ENCODE measurements at places on chromosomes 3 and 15. TPM values are rescaled to one million over a fixed set of nuclear protein-coding genes. Genes with fewer than 3 reads are reported as not detected.

CIB2 gene
- total RNA-seq: 21.9 TPM

TRPM1 gene
- total RNA-seq: not detected

ROBO2 gene
- total RNA-seq: 0.11 TPM

CHRFAM7A gene
- 0.22 TPM for total RNA-seq

KLF15 gene
- 34.0 TPM for total RNA-seq

DNAH12 gene
- total RNA-seq: 0.08 TPM

ANKRD63 gene
- total RNA-seq: 0.65 TPM

DNA sequence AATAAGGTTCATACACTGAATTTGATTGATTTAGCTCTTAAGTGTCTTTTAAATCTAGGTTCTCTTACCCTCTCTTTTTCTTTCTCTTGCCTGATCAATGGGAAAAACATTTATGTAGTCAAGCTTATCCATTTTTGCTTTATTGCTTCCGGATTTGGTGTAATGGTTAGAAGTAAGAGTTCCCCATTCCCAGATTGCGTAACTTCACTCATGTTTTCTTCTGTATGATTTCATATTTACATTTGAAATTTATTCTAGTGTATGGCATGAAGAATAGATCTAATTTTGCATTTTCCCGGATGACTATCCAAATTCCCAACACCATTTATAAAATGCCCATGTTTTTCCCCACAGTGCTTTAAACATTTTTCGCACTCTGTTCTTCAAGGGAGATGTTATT, 27.9 kb upstream of the SV2B start:
- no peak for DNase-seq

GRCh38 chr15:93179072-93179471, 90.1 kb upstream of the RGMA start:
- DNase-seq: peak; percentile 59

GRCh38 chr3:112966633-112967032, 8.3 kb downstream of the CD200R1 start:
- no peak for DNase-seq

DNA sequence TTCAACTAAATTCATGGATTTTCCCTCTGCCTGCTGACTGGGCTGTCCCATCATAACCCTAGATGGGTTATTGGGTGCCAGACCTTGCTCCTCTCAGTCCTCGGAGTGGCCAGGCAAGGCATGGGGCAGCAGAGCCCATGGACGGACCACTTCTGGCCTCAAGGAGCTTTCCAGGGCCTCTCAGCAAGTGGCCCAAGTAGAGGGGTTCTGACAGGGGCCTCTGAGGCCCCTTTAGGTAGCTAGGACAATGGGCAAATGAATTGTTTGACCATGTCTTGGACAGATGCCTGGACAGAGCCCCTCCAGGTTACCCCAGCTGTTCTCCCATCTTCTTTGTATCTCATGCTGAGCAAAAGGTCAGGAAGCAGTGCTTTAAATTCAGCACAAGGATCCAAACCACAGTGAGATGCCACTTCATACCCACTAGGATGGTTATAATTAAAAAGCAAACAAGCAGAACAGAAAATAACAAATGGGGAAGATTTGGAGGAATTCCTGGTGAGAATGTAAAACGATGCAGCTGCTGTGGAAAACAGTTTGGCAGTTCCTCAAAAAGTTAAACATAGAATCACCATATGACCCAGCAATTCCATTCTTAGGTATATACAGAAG, 61.6 kb downstream of the SPSB4 start:
- DNase-seq: no peak

DNA sequence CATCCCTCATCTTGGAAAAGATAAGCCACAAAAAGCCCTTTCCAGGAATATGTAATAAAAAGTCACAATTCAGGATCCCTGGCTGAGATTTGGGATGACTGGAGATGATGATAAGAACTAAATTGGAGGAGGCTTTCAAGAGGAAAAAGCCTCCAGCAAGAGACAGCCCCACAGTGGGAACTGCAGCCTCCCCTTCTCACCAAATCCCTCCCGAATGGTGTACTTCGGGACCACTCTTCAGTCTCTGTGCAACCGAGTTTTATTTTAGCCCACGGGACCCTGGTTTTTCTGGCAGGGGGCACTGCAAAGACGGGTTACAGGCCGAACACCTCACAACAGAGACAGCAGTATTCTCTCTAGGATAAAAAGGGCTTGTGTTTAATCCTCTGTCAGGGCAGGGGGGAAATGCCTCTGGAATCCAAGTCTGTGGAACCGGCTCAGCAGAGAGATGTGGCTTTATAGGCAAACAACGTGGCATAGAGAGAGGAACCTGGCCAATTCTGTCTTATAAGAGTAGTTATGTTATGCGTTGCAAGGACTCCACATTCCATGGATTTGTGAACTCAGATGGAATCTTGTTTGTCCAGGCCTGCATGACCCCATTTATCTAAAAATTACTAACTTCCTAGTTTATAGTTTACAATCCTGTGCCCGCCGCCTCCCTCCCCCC, 1.2 kb upstream of the LMCD1 start:
- DNase-seq: no peak

DNA sequence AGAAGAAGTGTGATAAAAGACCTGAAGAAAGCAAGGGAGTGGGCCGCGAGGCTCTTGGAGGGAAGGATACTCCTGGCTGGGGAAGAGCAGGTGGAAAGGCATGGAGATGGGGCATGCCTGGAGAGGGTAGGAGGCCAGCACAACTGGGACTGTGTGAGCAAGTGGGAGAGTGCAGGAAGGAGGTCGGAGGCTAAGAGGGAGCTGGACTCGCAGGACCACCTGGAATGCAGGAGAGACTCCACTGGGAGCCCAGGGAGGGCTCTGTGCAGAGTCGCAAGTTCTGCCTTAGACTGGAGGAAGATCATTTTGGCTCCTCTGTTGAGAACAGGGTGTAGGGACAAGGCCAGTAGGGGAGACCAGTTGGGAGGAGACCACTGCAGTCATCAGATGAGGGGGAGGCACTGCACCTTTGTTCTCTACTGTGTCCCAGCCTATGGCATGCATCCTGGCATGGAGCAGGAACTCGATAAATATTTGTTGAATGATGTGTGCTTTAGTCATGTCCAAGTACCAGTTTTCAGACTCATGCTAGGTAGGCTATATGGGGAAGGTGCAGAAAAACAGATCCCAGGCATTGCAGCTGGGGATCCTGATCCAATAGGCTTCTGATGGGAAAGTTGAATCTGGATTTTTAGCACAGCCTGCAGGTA, 13.7 kb downstream of the FAM107A start:
- DNase-seq: no peak

GRCh38 chr15:78951841-78952238, 7.0 kb upstream of the CTSH start:
- no peak for DNase-seq

GRCh38 chr15:55518641-55519040, 10.6 kb upstream of the DNAAF4 start:
- no peak for DNase-seq

DNA sequence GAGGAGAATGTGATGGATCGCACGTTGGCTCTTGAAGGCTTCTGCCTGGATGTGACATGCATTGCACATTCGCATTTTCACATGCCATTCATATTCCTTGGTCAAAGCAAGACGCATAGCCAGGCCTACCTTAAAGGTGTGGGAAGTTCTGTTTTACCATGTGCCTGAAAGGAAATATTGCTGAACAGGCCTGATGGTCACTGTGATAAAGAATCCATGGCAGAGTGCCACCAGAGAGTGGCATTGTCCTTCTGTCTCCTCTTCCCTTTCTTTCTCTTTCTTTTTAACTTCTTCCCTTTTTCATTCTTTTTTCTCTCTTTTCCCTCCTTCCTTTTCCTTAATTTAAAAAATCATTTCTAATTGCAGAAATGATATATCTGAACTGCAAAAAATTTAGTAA, 15.9 kb upstream of the MITF start:
- DNase-seq: no peak

DNA sequence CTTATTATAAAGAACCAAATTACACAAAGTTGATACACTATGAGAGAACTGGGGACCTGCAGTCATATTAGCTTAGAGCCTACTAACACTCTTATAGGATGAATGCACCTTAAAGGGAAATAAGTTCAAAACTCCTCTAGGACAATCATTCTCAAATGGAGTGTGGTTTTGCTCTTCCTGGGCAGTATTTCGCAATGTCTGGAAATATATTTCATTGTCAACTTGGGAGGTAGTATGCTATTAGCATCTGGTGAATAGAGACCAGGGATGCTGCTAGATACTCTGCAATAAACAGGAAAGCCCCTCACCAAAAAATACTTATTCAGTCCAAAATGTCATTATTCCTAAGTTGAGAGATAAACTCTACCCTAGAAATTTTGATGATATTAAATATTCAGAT, 451.4 kb upstream of the ARPP21 start:
- DNase-seq: no peak

- DNase-seq: no peak
Observed at GRCh38 chr3:174633342-174633741, 225.8 kb upstream of the NAALADL2 start.

- DNase-seq: no peak
Observed at GRCh38 chr3:12777171-12777570, 18.1 kb upstream of the TMEM40 start.

DNA sequence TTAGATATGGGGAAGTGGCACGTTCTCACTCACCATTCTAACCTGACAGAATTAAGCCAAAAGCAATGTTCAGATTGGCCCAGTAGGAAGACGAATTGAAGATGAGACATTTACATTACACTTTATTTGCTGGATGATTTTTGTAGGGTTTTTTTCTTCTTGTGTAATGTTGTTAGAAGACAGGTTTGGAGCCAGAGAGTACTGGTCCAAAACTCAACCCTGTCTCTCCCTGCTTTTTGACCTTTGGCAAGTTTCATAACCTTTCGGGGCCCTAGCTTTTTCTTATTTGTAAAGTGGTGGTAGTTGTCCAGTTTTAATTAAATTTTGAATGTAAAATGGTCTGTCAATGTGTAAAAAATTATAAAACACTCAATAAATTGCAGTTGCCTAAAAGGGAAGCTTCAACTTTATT, 29.5 kb downstream of the PDE8A start:
- DNase-seq: no peak

GRCh38 chr3:75967071-75967470, 181.7 kb upstream of the ZNF717 start:
- DNase-seq: no peak

- no peak for DNase-seq
Observed at GRCh38 chr3:187064210-187065115, 74.8 kb downstream of the RPL39L start.

DNA sequence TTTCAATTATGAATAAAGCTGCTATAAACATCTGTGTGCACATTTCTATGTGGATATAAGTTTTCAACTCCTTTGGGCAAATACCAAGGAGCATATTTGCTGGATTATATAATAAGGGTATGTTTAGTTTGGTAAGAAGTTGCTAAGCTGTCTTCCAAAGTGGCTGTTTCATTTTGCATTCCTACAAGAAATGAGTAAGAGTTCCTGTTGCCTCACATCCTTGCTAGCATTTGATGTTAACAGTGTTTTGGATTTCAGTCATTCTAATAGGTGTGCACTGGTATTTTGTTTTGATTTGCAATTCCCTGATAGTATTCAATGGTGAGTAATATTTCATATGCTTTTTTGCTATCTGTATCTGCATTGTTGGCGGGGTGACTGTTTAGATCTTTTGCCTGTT, 120.7 kb upstream of the MDFIC2 start:
- DNase-seq: no peak

- no peak for DNase-seq
Observed at GRCh38 chr3:192219926-192220325, 507.4 kb downstream of the FGF12 start.

- no peak for DNase-seq
Observed at GRCh38 chr15:101206176-101206591, 45.7 kb downstream of the CHSY1 start.

GRCh38 chr3:124563376-124563775, 166.9 kb upstream of the UMPS start:
- DNase-seq: no peak

DNA sequence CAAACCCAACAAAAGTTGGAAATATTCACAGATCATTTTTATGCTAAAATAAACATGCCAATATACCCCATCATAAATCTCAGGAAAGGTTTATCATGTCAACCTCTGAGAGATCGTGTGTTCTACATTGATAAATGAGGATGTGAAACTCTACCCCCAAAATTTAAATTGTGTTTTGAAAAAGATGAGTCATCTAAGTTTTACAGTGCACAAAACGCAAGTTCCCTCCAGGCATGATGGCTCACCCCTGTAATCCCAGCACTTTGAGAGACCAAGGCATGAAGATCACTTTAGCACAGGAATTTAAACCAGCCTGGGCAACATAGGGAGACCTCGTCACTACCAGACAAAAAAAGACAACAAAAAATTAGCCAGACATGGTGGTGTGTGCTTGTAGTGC, 1487.0 kb upstream of the GBE1 start:
- no peak for DNase-seq

DNA sequence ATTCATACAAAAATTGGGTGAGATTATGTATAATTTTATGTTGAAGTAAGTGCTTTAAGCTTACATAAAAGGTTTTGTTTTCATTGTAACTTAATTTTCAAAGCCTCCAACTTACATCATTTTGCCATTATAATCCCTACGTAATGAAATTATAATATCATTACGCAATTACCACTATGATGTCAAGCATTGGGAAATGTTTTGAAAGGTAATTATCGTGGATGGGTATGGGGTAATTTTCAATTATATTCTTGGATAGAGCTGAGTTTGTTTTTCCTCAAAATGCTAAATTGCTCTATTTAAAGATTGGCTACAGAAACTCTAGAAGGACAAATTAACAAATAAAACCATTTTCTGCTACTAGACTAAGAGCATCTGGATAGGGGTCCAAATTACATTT, 80.2 kb upstream of the FAM3D start:
- no peak for DNase-seq

- no peak for DNase-seq
Observed at GRCh38 chr3:183490653-183491052, 62.2 kb upstream of the MCF2L2 start.

DNA sequence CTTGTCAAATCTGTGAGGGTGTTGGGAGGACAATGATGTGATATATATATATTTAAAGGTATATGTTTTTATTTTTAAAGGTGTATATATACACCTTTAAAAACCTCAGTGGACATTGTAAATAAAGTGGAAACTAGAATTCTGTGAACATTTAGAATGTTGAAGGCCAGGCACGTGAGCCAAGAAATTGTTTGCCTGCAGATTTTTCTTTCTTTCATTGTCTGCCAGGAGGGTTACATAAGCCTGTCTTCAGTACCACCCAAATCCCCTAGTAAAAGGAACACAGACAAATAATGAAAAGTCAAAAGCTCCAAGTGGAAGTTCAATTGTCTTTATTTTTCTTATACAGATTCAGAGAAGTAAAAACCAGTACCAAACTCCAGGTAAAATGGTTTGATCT, 42.4 kb downstream of the TM4SF4 start:
- no peak for DNase-seq

GRCh38 chr3:186782542-186783057, 777 bp upstream of the EIF4A2 start:
- no peak for DNase-seq
